Heart right ventricle (tissue), 16 donors: ENCODE measurements at places on chromosomes 6 and 20. TPM values are rescaled to one million over a fixed set of nuclear protein-coding genes. Genes with fewer than 3 reads are reported as not detected.

Gene TRIM31
- not detected for polyA plus RNA-seq

Gene TREM1
- 12.4 TPM for polyA plus RNA-seq

Gene SEMG1
- polyA plus RNA-seq, result not detected

Gene RALY
- polyA plus RNA-seq, result 110 TPM

DNA sequence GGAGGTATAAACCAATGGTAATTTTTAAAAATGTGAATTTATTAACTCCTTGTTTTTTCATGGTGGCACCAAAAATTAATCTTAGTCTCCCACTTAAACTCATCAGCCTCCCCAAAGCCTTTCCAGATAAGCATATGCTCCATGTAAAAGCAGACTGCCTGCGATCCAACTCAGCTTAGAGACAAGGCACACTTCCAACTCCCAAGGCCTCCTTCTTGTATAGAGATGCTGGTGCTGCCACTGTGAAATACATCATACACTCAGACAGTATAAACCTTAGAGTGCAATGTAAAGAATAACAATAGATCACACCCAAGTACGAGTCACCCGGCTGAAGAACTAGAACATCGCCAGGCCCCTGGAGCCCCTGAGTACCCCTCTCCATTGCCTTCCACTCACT is 2.0 kb downstream of the ANKRD6 start:
- H3K36me3 ChIP-seq, result no peaks in the 10 kb centered on the region
- no peak overlapping the region for H3K27ac ChIP-seq
- H3K4me3 ChIP-seq, result no peak overlapping the region

DNA sequence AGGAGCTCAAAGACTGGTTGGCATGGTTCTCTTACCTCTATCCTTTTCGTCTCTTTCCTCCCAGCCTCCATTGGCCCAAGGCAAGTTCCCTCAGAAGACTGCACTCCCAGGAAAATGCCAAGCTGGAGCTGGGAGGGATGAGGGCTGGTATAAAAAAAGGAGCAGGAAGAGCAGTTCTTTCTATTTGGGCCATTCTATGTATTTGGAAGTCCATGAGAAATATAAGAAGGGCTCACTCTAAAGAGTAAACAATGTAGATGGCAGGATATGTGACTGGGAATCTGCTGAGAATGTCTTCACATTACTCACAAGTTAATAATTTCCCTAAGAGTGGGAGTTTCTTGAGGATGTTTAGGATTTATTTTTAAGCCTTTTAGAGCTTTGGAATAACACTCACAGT is 36.6 kb upstream of the ADTRP start:
- H3K27ac ChIP-seq, result no peak overlapping the region
- no peak overlapping the region for H3K4me3 ChIP-seq
- peaks cover 11% of the 10 kb centered on the region for H3K4me1 ChIP-seq

DNA sequence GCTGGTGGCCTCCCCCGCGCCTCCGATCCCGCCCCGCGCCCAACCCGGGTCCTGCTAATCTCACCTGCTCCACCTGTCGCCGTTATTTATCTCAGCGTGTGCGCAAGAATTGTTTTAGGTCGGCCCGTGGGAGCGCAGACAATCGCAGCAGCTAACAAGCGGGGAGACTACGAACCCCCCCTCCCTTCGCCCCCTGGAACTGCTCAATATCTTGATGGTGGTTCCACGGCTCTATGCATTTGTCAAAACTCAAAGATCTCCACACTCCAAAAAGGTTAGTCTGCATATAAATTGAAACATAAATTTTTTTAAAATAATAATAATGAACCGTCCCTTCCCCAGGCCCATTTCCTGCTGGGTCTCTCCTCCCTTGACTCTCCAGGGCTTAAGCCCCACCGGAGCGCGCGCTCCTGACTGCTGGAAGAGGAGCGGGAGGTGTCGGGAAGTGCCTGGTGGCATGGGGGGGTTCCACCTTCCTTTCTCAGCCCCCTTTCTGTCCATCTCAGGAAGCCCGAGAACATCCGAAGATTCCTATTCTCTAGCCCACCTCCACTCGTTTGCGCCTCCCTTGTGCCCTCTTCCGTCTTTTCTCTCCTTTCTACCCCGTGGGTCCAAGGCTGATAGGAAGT is 1.6 kb upstream of the MDGA1 start:
- no peaks in the 10 kb centered on the region for H3K36me3 ChIP-seq
- no peak for DNase-seq
- H3K4me3 ChIP-seq, result peak overlapping the region; percentile 83

DNA sequence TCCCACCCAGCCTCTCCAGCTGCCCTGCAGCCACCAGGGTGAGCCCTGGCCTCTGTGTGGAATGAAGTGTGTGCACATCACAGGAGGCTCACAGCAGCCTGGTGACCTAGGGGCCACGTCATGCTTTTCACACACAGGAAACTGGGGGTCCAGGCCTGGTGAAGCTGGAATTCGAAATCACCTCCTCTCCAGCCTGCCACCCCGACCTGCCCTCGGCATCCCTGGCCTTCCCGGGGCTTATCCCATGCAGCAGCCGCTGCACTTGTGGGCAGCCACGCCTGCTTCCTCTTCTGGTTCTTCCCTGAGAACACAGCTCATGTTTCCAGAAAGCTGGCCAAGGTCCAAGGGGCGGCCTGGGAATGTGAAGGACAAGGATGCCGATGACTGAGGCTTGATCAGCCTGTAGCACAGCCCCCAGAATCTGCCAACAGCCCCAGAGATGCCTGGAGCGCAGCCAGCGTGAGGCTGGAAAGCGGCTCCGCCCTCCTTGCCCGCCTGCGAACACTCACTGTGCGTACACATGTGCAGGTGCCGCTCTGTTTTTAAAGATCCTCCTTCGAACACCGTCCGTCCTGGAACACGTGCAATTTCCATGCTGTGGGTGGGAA is 4.2 kb upstream of the NTSR1 start:
- H3K4me3 ChIP-seq, result no peak overlapping the region
- DNase-seq, result peak; percentile 92
- H3K27ac ChIP-seq, result no peak overlapping the region
- H3K36me3 ChIP-seq, result no peaks in the 10 kb centered on the region
- peaks cover 25% of the 10 kb centered on the region for H3K27me3 ChIP-seq

DNA sequence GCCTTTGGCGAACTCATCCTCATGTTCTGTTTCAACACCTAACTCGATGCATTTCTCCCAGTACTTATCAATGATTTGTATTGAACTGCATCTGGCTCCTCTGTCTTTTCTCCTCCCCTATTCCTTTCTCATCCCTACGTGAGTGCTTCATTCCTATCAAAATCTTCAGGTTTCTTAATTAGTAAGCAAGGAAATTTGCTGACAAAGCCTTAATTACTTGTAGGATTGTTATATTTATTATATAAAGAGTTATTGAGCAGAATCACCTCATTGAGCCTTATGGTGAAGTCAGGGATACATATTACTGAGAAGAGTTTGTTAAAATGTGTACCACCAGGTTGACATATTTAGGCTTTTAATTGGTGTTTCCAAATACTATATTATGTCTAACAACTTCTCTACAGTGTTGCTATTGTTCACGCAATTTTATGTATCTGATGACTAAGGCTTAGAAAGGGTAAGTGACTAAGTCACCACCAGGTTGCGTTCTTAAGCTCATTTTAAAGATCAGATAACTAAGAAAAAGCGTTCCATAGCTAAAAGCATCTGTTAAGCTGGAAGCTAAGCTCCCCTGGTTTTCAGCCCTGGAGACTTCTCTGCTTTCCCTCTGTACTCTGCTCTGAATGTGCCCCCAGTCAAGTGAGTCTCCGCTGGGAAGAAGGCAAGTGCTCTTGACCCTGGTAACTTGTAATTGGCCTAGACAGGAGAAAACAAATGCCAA is 18.9 kb downstream of the SCGN start:
- DNase-seq, result no peak
- peaks cover 4% of the 10 kb centered on the region for H3K27me3 ChIP-seq
- H3K4me3 ChIP-seq, result no peak overlapping the region
- no peaks in the 10 kb centered on the region for H3K36me3 ChIP-seq
- H3K27ac ChIP-seq, result no peak overlapping the region

- DNase-seq, result no peak
- H3K27ac ChIP-seq, result no peak overlapping the region
- peaks cover 2% of the 10 kb centered on the region for H3K4me1 ChIP-seq
- no peaks in the 10 kb centered on the region for H3K27me3 ChIP-seq
- peaks cover 6% of the 10 kb centered on the region for H3K36me3 ChIP-seq
- no peak overlapping the region for H3K4me3 ChIP-seq
Observed at GRCh38 chr20:33657704-33658095, 4.4 kb upstream of the C20orf144 start.
